ENCODE measurements at places on chromosomes 5 and 9.

DNA sequence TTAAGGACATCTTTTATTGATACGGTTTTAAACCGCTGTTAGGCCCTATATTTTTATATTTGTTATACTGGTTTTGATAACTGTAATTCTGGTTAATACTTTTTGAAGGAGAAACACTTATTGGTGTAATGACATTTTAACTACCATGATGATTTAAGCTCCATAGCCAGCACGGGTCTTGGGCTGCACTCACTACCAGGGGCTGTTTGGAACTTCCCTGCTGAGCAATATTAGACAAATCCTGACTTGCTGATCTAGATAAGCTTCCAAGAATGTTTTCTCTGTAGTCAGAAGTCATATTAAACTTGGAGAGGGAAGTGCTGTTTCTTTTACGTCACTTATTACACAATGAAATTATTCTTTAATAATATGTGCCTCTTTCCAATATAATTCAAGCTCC lies 540.0 kb upstream of the GRAMD2B start:
- no peak for DNase-seq

GRCh38 chr5:86640998-86641397 lies 23.3 kb downstream of the COX7C start:
- no peak for DNase-seq

DNA sequence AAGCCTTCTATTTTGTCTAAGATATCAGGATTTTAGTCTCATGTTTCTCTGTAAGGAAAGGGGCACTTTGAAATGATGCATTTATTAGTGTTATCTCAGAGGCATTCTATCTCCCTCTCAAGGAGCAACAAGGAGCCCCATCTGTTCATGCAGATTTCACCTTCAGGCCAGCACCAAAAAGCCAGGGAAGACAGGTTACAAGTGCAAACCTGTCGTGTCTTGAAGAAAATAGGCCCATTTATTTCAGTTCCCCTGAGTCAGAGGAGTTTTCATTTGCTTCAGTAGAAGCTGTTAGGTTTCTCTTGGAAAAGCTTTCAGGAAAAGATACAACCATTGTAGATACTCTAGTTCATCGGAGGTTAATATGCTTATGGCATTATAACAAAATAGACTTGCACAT lies 97.2 kb downstream of the SPOCK1 start:
- DNase-seq: no peak

GRCh38 chr5:67908126-67908765 lies 307.3 kb upstream of the PIK3R1 start:
- DNase-seq: no peak

GRCh38 chr5:53944981-53945380 lies 365.4 kb downstream of the ARL15 start:
- no peak for DNase-seq

- DNase-seq: peak; percentile 79
Observed at GRCh38 chr5:33611877-33612276, 171.1 kb downstream of the TARS1 start.

- peak; percentile 73 for DNase-seq
Observed at GRCh38 chr9:97038611-97039513, at the start of gene CTSV. TSS of gene CTSV (minus strand) at chr9:97039142. CDS start at chr9:97038043, 1,099 bp downstream.

- DNase-seq: no peak
Observed at GRCh38 chr5:120012431-120012830, 383.1 kb downstream of the FAM170A start.

- no peak for DNase-seq
Observed at GRCh38 chr5:96176022-96176421, 214.4 kb upstream of the ELL2 start.

GRCh38 chr5:18712936-18713485 lies 1078.8 kb downstream of the TAF11L14 start:
- DNase-seq: no peak

Data from foreskin fibroblast (primary cell).